Renal cortical epithelial cell (primary cell): ENCODE measurements at places on chromosomes 1 and 21.

DNA sequence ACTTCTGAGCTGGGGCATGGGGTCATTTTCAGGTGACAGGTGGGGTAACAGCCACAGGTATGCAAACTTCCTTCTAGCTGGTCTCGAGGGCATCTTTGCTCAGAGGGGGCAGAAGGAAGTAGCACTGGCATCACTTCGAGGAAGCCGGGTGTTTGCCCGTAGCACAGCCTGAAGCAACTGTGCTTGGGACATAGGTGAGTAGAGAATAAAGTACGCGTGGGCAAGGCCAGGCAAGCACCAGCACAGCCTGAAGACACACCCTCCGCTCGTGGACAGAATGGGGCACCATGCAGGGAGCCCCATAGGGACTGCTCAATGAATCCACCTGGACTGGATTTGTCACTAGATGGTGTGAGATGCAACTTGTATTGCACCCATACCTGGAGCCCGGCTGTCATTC lies 167.1 kb downstream of the KCNJ6 start:
- DNase-seq = no peak

DNA sequence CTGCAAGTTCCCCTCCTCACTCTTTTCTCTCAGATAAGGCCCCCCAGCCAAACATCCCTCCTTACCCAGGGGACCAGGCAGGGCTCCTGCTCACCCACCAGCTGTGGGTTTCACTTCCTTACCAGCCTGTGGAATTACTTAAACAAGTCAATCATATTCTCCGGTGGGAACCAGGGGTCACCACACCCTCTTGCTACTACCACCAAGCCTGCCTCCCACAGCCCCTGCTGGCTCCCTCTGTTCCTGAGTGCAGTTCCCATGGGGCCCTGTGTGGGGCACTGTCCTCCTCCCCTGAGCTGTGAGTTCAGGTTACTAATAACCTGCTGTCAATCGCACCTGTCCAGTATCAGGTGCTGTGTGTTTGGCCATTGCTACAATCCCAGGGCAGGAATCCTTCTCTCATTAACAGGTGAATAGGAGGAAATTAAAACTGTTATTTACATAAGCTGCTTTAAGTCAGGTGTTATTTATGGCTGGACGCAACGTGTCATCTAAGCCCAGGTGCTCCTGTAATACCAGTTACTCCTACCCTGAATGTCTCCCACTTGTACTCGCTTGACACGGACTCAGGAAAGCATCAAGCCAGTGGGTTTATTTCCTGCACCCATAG lies 53.1 kb upstream of the LBR start:
- peak; percentile 33 for DNase-seq

GRCh38 chr1:83978056-83978455 lies 20.9 kb downstream of the TTLL7 start:
- DNase-seq = no peak

- DNase-seq = no peak
Measured at GRCh38 chr1:107680579-107680985, 284.4 kb downstream of the VAV3 start.

DNA sequence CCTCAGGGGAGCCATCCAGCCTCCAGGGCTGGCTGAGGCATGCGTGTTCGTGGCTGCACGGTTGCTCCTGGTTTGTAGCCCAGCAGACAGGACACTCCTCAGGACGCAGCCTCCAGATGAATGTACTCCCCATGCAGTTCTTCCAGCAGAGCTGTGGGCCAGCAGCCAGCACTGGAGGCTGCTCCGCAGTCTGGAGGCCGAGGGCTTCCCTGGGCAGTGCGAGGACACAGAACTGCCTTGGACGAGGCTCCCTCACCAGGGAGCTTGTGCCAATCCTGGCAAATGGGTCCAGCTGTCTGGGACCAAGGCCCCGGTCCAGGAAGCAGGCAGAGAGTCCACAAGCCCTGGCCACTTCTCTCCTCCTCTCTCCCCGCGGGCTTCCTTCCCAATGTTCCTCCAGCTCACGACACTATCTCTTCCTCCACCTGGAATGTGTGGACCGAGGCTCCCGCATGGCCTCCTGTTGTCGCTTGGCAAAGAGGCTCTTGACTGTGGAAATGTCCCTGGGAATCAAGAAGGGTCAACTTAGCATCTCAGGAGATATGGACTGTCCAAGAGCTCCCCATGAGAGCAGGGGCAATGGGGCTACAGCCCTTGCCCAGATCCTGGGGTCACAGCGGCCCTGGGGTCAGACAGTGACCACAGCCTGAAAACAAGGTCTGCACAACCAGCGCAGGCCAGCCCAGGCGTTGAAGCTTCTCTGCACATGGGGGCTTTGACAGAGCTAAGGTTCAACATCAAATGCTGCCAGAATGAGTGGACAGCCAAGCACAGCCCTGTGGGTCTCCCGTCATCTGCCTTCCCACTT lies 5.3 kb downstream of the EDN2 start:
- DNase-seq = no peak
